ENCODE measurements at places on chromosomes 5 and 9.
A peak's percentile ranks its signal among the peaks of the same experiment; 100 is the strongest.

GRCh38 chr5:114185274-114185673 lies 176.6 kb upstream of the KCNN2 start:
- DNase-seq, result peak; percentile 7

- no peak for DNase-seq
Observed at GRCh38 chr5:156914371-156914737, 48.7 kb downstream of the TIMD4 start.

GRCh38 chr5:1749346-1750124 lies 50.1 kb downstream of the MRPL36 start:
- no peak for DNase-seq

DNA sequence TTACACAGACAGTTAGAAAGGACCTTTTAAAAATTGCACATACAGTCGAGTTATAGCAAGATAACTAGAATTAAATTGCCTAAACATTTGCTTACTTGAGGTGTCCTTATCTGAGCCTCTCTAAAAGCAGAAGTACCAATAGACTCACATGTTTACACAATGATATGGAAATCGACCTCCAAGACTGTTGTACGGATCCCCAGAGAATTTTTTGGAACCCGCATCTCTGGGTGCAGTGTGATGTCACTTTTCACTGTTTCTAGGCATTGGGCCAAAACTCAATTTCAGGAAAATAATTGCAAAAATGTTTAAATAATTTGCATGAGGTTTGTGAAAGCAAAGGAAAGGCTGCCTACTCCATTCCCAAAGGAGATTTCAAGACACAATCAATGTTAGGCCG lies 63.1 kb upstream of the ATG10 start:
- DNase-seq, result no peak

All from fibroblast of skin of left biceps (primary cell).